Kidney epithelial cell (primary cell): ENCODE measurements at places on chromosomes 11 and 22. TPM values are rescaled to one million over a fixed set of nuclear protein-coding genes. Genes with fewer than 3 reads are reported as not detected.

DNA sequence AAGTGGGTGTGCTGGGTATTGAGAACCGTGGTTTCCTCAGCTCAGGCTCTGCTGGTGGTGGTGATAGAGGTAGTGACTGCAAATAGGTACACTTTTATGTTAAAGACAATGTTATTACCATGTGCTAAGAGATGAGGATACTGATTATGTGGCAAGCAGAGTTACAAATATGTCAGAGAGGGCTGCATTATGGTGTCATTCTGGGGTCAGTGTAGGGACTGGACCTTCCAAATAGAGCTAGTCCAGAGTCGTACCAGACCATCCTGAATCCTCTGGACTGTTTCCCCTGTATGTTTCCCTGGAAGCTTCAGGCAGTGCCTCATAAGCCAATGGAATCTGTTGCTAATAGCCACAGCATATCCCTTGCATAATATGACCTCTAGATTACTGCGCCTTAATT lies at the start of gene DNAJB7:
Gene DNAJB7 (minus strand): TSS at position 101 of the 400 bp plus-strand sequence. CDS start 119 bp downstream, outside the sequence.
- no peak for DNase-seq

GRCh38 chr11:12943311-12943710 lies 65.8 kb upstream of the RASSF10 start:
- DNase-seq: no peak

- DNase-seq: no peak
Measured at GRCh38 chr11:19553683-19554333, 158.8 kb upstream of the NAV2 start.

DNA sequence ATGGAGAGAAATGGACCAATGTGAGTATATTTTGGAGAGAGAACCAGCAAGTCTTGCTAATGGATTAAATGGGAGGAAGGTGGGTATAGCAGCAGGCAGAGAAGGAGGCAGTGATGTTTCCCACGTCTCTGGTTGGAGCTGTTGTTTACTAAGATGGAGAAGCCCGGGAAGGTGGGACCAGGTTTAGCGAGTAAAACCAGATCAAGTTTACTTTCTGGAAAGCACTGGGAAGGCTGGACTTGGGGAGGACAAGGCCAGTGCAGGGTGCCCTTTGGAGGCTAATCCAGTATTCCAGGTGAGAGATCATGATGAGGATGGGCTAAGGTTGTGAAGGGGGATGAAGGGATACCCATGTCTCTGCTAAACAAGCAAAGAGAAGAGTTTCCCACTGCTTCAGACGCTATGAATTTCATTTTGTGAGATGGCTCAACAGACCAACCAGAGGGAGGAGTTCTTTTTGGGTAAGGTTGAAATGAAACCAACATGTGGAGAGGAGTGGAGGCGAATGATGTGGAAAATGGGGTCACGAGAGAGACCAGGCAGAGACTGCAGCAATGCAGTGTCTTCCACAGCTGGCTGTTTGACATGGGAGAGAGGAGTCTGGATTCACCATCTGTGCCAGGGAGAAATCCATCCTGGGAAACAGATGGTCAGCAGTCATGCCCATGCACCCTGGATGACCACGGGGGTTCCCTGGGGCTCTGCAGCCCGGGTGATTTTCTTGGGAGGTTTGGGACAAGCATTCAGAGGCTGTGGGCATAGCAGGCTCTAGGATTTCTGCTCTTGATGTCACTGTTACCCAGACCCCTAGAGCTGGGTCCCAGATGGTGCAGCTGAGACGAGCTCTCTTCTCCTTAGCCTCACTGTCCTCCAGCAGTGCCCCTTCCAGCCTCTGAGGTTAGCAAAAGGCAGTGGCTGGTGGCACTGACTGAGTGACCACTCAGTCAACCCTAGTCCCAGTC lies 24.9 kb downstream of the COMMD9 start:
- no peak for DNase-seq

DNA sequence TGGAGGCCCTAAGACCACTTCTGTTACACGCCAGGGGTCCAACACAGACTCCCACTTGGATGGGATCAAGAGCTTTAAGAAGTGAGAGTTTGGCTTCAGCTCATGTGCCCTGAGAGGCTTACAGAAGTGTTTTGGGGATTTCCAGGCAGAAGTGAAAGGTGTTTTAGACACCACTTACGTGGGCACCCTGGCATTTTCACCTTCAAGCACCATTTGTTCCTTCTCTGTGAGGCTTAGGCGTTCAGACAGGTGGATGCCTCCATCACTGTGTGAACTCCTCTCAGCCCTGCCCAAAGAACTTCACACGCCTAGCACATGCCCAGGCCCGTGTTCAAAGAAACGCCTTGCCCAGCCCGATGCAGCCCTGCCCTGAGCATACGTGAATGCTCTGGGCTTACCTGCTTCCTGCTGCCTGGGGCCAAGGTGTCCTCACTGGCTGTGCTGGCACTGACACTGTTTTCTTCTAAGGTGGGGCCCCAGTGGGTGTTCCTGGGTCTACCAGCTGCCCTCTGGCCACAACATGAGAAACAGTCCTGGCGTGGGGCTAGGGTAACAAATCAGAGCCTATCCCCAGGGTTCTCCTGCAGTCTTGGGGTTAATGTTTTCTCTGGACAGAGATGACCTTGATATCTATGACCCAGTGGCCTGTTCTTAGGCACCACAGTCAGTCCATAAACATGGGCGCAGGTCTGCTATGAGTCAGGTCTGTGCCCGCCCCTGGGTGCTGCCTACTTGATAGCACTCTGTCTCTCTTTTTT lies 34.0 kb downstream of the AMPD3 start:
- DNase-seq: no peak

- DNase-seq: no peak
Measured at GRCh38 chr22:42343121-42343454, 72.6 kb upstream of the TCF20 start.

DNA sequence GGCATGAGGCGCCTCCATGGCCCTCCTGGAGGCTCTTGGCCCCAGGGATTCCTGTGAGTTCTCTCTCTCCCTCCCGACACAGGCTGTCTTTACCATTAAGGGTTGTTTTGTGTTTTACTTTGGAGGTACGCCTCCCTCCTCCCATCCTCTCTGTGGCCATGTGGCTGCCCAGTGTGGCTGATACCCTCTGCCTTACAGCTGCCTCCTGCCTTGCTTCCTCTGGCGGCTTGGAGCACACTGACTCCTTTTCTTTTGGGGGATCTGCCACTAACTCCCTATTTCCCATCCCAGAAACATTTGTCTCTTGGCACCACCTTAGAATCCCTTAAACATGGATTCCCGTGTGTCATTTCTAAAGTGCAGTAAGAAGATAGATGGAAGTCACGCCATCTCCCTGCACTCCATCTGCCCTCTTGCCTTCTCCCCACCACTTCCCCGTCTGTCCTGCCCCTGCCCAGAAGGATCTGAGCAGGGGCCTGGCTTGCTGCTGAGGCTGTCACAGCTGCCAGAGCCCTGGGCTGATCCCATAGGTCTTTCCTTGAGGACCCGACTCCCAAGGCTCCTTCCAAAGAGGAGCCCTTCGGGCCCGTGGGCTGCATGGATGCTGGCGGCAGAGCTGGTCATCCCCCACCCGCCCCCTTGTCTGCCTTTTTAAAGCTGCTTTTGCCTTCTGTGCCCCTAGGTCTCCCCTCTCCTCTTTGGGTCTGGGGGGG lies 15.1 kb upstream of the ACR start:
- DNase-seq: no peak

DNA sequence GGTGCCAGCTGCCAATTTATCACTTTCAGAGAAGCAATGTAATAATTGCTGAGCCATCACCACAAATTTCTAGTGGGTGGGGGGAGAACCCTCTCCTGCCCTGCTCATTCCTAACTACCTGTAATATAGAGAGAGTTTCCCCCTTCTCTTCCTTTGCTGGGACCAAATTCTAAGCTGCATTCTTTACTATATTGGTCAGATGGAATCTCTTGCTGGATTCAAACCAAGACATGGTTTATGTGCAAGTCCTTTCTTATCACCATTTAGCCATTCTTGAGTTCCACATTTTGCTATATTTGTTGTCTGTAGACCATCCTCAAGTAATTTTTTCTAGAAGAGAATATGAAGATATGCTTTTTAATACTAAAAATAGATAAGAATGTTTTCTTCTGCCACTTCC lies 452.1 kb downstream of the MN1 start:
- DNase-seq: no peak

Gene TEX54
- not detected in 2 replicates for total RNA-seq

- DNase-seq: no peak
Measured at GRCh38 chr11:122115524-122116379, at the start of gene BLID. TSS of gene BLID (minus strand) at chr11:122116215. CDS start at chr11:122115922, 293 bp downstream.

DNA sequence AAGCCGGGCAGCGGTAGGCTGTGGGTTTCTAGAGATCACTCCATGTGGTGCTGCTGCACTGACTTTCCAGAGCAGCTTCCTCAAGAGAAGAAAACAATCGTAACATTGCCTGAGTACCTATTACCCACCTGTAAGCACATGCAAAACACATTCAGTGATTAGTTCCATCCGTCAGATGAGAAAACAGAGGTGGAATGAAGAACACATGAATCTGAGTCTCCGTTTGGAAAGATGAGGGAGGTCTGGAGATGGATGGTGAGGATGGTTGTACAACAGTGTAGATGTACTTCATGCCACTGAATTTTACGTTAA lies 7.5 kb upstream of the SLCO2B1 start:
- no peak for DNase-seq

DNA sequence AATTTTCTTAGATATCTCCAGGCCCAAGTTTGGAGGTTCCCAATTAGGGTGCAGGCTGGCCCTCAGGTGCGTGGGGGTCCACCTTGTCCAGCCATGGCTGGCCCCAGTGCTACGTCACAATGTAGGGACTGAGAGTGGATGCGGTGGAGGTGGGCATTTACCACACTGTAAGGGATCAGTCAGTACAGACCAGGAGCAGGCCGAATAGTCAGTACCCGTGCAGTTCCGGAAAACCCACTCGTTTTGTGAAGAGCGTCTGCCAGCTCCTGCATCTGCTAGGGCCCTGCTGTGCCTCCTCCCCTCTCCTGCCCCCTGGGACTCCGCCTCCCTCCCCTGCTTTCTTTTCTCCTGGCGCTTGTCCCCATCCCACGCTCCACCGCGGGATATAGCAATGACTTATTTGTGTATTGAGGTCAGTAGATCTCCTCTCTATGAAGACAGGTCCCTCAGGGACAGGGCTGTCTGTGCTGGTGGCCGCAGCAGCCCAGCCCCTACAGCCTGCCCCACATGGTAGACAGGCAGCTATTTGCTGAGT lies 50.4 kb upstream of the SEPTIN5 start:
- no peak for DNase-seq

GRCh38 chr11:30521297-30522071 lies 64.7 kb downstream of the MPPED2 start:
- DNase-seq: no peak

DNA sequence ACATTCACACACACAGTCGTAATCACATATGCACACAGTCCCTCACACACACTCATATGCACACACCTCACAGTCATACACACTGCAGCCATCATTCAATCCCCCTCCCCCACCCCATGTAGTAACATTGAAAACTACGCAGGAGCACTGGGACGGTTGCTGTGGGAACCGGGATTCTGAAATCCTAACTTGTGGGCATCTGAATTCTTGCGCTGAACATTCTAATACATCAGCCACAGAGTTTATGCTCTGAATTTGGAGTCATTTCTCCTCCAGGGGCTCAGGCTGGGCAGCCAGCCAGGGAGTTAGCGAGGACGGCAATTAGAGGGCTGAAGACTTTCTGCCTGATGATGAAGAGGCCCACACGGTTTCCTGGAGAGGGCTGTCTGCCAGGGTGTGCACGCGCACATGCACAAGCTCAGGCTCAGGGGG lies 32.7 kb downstream of the CD6 start:
- DNase-seq: no peak

DNA sequence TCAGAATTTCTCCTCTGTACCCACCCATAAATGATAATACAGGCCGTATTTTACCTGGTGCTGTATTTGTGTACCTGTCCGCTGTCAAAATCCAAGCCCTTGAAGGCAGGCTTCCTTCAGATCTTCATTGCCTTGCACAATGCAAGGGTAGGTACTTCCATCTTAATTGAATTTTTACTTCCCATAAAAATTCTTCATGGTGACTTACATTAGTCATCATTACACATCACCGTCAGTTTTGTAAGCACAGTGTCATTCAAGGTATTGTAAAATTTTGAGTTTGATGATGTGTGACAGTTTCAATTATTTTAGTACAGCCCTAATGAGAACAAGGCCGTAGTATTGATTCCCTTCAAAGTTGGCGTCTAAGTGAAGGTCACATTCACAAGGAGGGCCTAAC lies 770 bp upstream of the TSG101 start:
- DNase-seq: peak; percentile 10

DNA sequence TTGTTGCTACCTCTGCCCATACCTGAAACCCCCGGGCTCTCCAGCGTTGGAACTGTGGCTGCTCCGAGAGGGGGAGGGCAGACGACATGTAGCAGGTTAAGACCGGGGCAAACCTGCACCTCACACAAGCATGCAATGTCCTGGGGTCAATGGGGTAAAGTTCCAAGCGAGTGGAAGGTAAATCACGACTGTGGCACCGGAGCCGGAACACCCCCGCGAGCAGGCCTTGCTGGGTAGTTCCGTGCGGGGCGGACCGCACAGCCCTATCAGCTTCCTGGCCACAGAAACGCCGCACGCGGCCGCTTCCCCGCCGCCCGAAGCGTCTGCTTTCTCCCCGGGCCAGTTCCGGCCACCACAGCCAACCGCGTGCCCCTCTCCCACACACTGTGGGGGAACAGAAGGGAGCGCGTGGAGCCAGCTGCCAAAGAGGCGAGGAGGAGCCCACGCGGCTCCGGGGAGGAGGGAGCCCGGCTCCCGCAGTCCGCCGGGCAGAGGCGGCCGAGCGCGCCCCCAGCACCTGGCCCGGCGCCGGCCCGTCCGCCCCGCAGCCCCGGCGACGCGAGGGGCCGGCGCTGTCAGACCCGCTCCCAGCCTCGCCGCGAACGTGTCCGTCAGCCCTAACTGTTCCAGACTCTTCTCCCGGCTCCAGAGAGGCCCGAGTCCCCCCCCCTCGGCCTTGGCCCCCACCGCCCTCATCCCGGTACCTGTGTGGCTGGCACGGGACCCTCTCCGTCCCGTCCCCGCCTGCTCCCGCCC lies 1.6 kb downstream of the SPTBN2 start:
- no peak for DNase-seq

- DNase-seq: no peak
Measured at GRCh38 chr11:76625472-76626186, 44.9 kb downstream of the LRRC32 start.

Gene LAYN
- total RNA-seq: 28.7 and 29.1 TPM in 2 replicates

GRCh38 chr11:134242376-134242775 lies 10.8 kb downstream of the THYN1 start:
- no peak for DNase-seq

Gene SLC22A9
- total RNA-seq: not detected in 2 replicates

DNA sequence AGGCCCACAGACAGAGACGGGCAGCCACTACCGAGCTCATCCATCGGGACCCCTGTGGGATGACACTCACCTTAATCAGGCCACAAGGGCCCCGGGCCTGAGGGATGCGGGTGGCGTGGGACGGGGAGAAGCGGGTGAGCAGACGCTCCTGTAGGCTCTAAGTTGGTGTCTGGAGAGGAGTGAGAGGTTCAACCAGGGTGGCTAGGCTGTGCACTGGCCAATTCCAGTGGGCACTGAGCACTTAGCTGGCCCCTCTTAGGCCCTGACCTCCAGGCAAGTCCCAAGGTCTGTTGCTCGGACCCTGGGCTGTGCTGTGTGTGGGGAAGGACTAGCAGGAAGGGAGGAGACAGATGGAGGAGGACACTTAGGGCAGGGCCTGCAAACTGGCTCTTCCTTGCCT lies 139.3 kb downstream of the ST3GAL4 start:
- DNase-seq: no peak
